Stimulated activated CD4-positive, alpha-beta T cell treated with anti-CD3 and anti-CD28 coated beads, Interleukin-15, amount 100 ng/mL, for 1 hour (primary cell): ENCODE measurements at places on chromosomes 3 and 15.

GRCh38 chr3:185757176-185757575, 67.7 kb downstream of the IGF2BP2 start:
- DNase-seq: no peak

GRCh38 chr3:187136936-187137335, 2.4 kb downstream of the RPL39L start:
- DNase-seq: no peak

DNA sequence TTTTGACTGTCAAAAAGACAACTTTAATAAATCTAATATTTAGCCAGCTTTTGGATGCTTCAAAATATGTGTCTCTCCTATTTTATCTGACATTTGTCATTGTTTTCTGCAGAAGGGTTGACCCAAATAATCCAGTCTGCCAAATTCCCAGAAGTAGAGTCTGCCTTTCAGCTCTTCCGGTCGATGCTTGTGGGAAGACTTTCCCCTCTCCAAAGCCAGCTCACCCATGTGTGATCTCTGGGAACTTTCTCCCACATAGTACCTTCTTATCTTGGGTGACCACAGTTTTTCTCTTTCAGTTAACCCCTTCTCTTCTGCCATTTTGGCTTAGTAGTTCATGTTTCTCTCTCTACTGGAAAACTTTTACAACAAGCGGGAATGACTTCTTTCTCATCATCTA, 94.1 kb downstream of the ASB7 start:
- DNase-seq: no peak

DNA sequence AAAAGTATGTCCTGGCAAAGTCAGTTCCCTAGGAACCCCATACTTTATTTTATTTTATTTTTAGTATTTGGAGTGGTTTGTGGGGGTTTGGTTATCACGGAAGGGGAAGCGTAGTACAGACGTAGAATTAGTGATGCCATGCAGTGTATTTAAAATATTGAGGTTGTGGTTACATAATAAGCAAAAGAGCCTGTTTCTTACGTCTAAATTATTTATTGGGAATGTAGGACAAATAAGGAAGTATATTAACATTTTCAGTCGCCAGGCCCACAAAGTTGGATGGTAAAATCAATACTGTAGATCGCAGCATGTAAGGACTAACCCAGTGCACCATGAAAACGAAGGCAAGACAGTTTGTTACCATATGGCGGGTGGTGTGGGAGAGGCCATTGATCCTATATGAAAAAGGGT, 558 bp downstream of the DTWD1 start:
- DNase-seq: no peak

DNA sequence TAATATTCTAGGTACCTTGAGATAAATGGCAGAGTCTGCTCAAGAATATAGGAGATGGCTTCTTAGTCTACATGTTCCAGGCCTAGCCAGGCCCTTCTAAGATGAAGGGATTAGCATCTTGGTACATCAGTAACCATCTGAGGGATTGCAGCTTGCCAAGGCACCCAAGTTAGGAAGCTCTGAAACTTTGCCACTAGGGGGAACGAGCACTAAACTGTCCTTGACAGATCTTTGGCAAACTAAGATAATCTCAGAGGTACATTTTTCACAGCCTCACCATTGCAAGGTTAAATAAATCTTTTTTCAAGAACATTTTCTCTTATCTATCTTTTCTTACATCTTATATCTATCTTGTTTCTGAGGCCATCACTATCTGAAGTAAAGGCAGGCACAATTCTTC, 351.2 kb downstream of the RAP2B start:
- no peak for DNase-seq

GRCh38 chr3:191259486-191259885, 60.4 kb downstream of the OSTN start:
- DNase-seq: no peak

DNA sequence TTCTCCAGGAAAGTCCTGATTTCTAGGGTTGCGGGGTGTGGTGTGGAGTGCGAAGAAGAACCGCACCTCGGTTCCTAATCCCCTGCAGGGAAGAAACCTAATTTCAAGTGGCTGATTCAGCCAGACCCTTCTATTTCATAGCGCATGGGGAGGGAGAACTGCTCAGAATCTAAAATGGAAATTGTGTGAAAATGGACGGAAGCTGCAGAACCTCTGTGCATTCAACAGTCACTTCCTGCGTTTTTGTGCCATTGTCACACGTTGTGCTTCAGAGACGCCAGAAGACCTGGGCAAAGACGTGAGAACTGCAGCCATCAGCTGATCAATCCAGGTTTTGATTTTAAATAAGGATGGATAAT, 1.2 kb downstream of the SIDT1 start:
- no peak for DNase-seq

DNA sequence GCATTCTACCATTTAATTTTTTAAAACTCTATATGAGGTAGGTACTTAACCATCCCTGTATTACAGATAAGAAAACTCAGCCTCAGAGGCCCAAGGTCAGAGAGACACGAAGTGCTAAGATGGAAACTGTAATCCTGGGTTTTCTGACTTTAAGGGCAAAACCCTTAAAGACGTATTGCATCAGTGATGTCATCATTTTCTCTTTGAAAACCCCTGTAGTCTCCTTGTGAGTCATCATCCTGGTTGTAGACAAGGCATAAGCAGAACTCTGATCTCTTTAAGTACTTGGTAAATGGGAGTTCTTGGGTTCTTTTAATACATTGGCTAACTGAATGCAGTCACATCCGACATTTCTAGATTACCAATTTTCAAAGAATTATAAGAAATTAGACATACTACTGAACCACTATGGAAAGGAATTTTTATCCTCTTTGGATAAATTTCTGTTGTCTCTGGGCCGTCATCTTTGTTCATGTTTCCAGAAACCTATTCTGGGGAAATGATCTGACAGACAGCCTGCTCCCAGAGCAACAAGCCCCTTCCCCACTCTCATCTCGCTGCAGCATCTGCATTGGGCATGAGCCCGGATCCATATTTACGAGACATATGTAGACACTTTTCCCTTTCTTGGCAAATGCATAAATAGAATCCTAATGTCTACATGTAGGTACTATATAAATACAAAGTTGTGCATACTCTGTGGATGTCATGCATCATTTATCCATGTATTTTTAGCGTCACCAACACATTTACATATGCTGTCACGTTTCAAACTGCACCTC, 48.7 kb upstream of the MDFIC2 start:
- DNase-seq: no peak

GRCh38 chr15:80875568-80876347, 96.6 kb downstream of the CEMIP start:
- no peak for DNase-seq

GRCh38 chr3:62525281-62525680, 151.9 kb upstream of the FEZF2 start:
- no peak for DNase-seq

GRCh38 chr15:62844564-62845240, 197.8 kb upstream of the TPM1 start:
- no peak for DNase-seq

DNA sequence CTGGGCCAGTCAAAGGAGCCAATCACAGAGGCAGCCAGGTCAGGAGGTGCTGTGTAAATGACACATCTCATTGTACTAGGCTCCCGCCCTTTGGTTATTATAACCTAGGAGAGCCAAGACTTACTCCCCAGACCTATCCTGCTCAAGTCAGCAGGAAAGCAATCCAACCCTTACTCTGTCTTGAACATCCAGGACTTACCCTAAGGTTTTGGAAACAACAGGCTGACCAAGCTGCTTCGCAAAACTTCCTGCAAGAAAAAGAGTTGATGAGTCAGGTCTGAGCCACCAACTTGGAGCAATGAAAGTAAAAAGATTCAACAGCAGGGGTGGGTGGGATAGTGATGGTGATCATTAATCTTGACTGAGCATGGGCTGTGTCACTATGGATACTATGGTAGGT, 144.4 kb downstream of the MYLK start:
- DNase-seq: no peak

GRCh38 chr3:24648063-24648462, 153.4 kb upstream of the THRB start:
- no peak for DNase-seq

- no peak for DNase-seq
Observed at GRCh38 chr3:56940976-56941375, 119.5 kb upstream of the SPATA12 start.

GRCh38 chr15:49229922-49230321, 59.9 kb downstream of the GALK2 start:
- no peak for DNase-seq

GRCh38 chr3:13521309-13521708, 27.6 kb upstream of the FBLN2 start:
- DNase-seq: no peak

- DNase-seq: no peak
Observed at GRCh38 chr3:158727206-158728060, 4.8 kb downstream of the RARRES1 start.

DNA sequence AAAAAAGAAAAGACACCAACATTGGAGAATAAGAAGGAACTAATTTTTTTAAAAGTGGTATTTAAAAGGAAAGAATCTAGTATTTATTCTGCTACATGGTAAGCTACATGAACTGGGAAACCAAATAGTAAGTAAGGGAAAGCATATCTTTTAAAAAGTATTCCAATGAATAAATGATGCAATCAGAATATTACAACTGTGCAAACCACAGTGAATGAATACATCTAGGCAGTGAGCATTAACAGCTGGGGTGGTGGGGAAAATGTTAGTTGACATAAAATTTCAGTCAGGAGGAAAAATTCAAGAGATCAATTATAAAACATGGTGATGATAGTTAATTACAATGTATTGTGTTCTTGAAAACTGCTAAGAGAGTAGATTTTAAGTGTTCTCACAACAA, 16.9 kb downstream of the ICE2 start:
- no peak for DNase-seq

DNA sequence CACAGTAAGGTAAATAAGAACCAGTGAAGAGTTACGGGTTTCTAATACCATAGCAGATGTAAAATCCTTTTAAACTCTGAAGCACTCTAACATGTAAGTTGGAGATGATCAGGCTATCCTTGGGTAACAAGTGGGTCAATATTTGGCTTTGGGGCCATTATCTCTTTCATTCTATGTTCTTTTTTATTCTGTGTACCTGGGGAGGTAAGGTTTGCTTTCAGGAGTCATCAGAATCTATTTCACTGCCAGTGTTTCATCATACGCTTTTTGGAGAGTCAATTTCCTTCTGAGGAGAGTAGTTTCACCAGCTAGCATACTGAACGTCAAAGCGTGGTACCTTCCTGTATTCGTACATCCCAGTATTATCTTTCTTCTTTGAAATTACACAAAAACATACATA, 166.5 kb downstream of the GMNC start:
- DNase-seq: no peak

DNA sequence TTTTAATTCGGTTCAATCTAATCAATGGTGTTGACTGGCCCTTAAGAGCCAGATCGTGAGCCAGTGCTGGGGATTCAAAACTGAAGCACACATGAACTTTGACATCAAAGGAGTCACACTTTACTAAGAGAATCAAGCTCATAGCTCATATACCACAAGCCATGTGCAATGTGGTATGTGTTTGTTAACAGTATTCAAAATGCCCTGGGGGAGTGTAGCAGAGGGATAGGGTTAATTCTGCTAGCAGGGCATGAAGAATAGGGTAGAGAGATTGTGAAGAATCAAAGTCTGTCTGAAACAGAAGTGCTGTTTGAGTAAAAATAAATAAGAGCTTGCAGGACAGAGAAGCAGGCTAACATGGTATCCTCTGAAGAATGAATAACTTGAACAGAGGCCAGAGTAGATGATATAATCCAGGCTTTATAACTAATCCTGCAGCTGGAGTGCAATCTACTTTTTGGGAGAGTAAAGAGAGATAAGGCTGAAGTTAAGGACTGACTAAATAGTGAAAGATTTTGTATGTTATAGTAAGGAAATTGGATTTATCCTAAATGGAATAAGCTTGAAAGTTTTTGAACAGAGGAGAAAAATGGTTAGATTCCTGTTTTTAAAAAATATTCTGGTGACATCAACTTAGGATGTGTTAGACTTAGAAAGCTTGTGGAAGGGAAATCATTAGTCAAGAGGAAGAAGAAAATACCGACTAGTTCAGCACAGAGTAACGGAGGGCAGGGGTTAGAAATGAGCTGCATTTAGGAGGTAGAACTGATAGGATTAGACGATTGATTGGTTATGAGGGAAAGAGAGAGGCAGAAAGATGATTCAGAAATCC, 292.0 kb downstream of the NFKBIZ start:
- no peak for DNase-seq

DNA sequence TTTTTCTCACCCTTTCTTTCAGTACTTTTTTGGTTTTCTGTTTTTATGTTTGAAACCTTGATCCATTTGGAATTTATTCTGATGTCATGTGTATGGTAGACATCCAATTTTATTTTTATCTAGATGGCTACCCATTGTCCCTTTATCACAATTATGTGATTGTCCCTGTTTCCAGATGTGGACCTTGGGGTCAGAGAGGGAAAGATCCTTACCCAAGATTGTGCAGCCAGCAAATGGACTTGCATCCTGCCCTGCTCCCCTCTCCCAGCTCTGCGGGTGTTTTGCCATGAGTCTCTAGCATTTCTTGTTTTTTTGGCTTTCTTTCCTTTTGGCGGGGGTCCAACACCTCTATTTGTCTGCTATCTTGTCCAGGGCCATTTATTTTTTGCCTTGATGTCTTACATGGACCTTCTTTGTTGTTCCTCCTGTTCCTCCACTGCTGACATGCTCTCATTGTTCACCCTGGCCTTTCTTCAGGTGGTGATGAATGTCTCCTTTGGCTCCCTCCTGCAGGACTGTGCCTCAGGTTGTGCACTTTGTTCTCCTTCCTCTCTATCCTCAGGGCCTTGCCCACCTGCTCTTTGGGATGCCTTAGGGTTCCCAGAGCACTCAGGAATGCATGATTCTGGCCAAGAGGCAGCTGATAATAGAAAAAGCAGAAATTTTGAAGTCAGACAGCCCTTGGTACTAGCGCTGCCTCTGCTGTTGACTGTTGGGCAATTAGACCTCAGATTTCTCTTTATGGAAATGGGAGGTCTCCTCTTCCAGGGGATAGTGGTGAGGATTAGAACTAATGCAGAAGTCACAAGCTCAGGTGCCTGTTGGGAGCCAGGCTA, 84.3 kb downstream of the EEFSEC start:
- DNase-seq: no peak

GRCh38 chr3:122635789-122636188, 44.9 kb upstream of the PARP14 start:
- no peak for DNase-seq

GRCh38 chr3:24494618-24495325, at the start of gene THRB:
TSS of gene THRB (minus strand) at chr3:24494850.
- no peak for DNase-seq
